ENCODE measurements at places on chromosomes 5 and 9. TPM values are rescaled to one million over a fixed set of nuclear protein-coding genes. Genes with fewer than 3 reads are reported as not detected.

ANAPC2 gene
- 57.4 TPM for total RNA-seq

DNA sequence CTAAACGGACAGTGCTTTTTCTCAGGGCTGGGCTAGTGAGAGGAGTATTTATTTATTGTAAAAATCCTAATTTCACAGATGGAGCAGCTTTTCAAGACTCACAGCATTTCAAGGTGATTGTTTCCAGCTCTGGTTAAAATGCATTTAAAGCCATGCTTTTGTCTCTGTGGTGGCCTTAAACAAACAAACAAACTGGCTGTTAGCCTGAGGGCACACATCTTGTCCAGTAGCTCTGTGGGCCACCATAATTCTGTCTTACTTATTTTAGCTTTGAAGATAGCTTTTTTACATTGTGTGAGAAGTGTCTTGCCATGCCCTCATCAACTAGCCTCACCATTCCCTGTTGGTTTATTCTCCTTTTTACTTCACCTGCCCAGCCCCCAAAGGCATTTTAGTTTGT, 218.2 kb downstream of the PSAT1 start:
- no peaks in the 10 kb centered on the region for H3K36me3 ChIP-seq
- no peak for DNase-seq
- no peak overlapping the region for H3K27ac ChIP-seq

ODF2 gene
- 64.8 TPM for total RNA-seq

DNA sequence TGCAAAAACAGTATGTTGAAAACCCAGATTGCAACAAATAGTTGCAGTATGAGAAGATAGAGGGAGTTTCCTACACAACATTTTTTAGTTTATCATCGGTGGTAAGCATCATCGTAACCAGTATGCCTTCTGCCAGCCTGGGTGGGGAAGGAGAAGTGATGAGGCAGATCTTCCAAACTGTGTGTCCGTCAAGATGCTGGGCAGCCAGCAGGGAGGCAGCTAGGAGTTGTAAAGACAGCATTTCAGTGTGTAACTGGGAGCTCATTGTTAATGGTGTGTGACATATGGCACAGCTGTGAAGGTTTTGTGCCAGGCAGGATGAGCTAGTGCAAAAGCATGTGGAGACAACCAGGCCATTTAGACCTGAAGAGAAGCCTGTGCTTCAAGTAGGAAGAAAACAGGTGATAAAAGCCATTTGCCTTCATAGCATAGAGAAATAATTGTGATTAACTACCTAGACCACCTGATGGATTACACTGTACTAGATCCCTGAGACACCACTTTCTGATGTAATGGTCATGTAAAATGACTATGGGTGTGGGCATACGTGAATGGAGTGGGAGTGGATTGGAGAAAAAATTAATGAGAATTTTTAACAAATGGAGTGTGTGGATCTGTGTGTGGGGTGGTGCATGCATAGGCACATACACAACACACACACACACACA, 347.0 kb upstream of the ADAMTSL1 start:
- no peak overlapping the region for H3K27ac ChIP-seq
- no peak for DNase-seq
- H3K4me3 ChIP-seq, result no peak overlapping the region
- H3K36me3 ChIP-seq, result no peaks in the 10 kb centered on the region
- no peaks in the 10 kb centered on the region for H3K4me1 ChIP-seq

DNA sequence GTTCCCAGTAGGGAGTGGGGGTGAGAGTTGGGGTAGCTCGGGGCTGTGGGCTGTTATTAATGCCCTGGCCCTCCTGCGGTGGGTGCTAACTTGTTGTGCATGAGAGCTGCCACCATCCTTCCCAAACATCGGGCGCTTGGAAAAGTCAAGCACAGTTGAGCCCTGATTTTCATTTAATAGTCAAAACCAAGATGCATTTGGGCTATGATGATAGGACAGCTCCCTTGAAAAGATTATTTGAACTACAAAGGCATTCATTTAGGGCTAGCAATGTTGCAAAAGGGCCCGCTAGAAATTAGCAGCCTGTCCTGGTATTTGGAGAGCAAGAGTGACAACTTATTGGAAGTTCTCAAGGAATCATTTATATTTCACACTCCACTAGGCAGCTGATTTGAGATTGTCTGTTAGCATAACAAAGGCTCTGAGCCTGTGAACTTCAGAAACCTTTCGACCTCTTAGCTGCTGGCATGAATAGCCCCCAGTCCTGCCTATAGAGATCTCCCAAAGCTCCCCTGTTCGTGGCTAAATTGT, 128.2 kb upstream of the TMEM161B start:
- no peak for DNase-seq

GRCh38 chr9:130173666-130173983, 1.4 kb downstream of the NCS1 start:
- DNase-seq, result no peak
- no peaks in the 10 kb centered on the region for H3K4me1 ChIP-seq
- no peaks in the 10 kb centered on the region for H3K36me3 ChIP-seq
- no peak overlapping the region for H3K4me3 ChIP-seq
- no peak overlapping the region for H3K27ac ChIP-seq
- H3K27me3 ChIP-seq, result peaks cover 42% of the 10 kb centered on the region

DNA sequence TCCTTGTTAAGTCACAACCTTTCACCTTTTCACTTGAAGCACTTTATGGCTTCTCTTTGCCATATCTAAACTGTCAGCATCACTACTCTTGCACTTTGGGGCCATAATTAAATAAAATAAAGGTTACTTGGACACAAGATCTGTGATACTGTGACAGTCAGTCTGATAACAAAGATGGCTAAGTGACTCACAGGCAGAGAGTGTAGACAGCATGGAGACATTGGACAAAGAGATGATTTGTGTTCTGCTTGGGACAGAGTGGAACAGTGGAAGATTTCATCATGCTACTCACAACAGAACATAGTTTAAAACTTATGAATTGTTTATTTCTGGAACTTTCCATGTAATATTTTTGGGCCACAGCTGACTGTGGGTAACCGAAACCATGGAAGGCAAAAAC, 81.7 kb upstream of the SMC5 start:
- H3K4me1 ChIP-seq, result no peaks in the 10 kb centered on the region
- no peaks in the 10 kb centered on the region for H3K36me3 ChIP-seq
- H3K4me3 ChIP-seq, result no peak overlapping the region
- no peak overlapping the region for H3K27ac ChIP-seq
- no peak for DNase-seq

- no peaks in the 10 kb centered on the region for H3K36me3 ChIP-seq
- no peak for DNase-seq
- H3K4me3 ChIP-seq, result no peak overlapping the region
- no peak overlapping the region for H3K27ac ChIP-seq
Measured at GRCh38 chr9:21607576-21607975, 125.5 kb upstream of the IFNE start.

Data from activated CD4-positive, alpha-beta T cell treated with anti-CD3 and anti-CD28 coated beads, Interleukin-2, amount 10 ng/mL, durations not matched to agents 24 days and 14 days (primary cell).